ENCODE measurements at places on chromosomes 5 and 9.

DNA sequence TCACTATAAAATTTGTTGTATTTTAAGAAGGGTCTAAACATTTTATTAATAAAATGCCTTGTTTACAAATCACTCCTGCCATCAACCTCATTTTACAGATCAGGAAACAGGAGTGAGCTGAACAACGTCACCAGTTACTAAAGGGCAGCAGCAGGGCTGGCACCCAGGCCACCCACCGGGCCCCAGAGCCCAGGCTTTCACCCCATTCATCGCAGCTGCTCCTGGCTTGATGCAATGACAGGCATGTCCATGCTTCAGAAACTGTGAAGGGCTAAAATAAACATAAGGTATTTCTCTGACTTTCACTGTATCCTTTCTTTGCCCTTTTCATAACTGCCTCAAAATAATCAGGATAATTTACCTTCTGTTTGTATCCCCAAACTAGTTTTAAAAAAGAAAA lies 18.1 kb downstream of the MED27 start:
- DNase-seq: no peak

GRCh38 chr5:135234242-135234641 lies 164.8 kb downstream of the MACROH2A1 start:
- no peak for DNase-seq

- no peak for DNase-seq
These were observed 36.6 kb downstream of the DMRT3 start for GRCh38 chr9:1013021-1013420.

GRCh38 chr5:156529892-156530291 lies 202.9 kb downstream of the SGCD start:
- no peak for DNase-seq

DNA sequence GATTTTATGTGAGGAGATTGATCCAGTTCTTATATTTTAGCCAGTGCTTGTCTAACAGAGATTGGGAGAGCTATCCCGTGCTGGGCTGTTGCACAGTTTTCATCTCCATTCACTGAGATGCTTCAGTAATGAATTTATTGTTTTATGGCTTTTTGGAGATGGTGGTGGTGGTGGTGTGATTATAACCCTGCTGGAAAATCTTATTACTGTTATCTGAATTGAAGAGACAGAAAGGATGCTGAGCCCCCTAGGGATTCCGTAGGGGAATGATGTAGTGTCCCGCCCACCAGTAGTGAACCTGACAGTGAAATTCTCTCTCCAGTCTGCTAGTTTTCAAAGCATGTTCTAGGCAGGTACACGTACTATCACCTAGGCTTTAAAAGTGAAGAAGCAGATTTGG lies 1.9 kb downstream of the RAI14 start:
- no peak for DNase-seq

DNA sequence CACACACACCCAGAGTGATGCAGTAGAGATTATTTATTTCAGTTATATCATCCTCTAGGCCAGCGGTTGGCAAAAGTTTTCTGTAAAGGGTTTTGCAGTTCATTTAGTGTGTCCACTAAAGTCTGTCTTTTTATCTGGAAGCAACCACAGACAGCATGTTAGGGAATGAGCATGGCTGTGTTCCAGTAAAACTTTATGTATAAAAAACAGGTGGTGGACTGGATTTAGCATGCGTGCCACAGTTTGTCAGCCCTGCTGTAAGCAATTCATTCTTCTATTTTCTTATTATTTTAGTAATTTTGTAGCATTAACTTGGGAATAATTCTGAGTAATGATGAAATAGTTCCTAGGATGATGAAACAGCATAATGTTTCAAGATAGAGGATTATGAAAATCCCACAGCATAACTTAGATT lies 51.7 kb downstream of the CCNH start:
- DNase-seq: no peak

GRCh38 chr5:154713615-154714125 lies 41.5 kb upstream of the LARP1 start:
- no peak for DNase-seq

- no peak for DNase-seq
These were observed 49.6 kb downstream of the DOCK8 start for GRCh38 chr9:264231-264630.

- DNase-seq: no peak
These were observed 13.3 kb downstream of the SHC3 start for GRCh38 chr9:89165341-89165740.

GRCh38 chr5:1804001-1804690 lies 2.9 kb downstream of the NDUFS6 start:
- DNase-seq: no peak

DNA sequence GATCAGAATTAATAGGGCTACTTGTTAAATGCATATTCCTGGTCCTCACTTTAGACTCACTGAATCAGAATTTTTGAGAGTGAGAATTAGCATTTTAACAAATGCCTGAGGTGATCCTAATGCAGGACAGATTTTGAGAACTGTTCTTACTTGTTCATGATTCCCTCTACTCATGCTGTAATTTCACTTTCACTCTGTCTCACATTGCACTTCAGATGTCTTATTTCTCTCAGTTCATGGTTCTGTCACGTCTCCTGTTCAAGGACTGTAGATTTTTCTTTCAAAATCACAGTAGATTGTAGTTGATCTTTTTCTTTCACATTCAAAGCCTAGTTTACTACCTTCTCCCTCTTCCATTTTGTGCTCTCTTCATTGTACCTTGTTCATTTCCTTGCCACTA lies 54.3 kb downstream of the ADGRV1 start:
- no peak for DNase-seq

DNA sequence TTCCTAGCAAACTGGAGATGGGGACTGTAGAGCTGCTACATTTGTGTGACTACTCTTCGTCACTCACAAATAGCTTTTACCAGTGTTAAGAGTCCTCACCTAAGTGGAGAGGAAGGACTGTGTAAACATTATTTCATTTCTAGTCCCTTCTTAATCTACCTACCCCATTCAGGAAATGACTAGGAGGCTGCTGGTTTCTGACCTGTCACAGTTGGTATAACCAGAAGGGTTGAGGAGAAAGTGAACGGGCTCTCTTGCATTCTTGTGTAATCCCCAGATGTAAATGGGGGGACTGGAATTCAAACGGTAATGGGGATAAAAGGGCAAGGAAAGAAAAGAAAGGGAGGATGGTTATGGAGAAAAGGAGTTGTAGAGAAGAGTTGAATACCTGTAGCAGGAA lies 35.4 kb upstream of the BNIP1 start:
- DNase-seq: no peak

- peak; percentile 88 for DNase-seq
These were observed at the start of gene PLPPR1 for GRCh38 chr9:101028346-101029314. Gene PLPPR1 (plus strand): TSS chr9:101028727.

DNA sequence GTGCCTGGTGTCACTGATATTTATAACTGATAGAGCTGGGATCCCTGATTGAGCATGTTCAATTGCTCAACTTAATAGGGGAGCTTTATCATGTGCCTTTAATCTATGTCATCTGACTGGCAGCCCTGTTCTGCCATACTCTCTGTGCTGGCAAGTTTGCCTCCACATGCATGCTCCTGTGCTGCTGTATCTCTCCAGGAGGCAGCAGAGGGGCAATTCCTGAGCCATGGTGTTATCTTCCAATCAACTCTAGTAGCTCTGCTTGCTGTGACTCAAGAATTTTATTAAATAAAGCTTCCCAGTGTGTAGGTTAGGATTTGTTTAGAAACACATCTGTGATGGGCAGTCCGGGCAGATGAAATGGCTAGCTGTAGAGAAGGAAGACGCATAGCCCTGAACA lies 642.0 kb downstream of the KIF4B start:
- DNase-seq: no peak

DNA sequence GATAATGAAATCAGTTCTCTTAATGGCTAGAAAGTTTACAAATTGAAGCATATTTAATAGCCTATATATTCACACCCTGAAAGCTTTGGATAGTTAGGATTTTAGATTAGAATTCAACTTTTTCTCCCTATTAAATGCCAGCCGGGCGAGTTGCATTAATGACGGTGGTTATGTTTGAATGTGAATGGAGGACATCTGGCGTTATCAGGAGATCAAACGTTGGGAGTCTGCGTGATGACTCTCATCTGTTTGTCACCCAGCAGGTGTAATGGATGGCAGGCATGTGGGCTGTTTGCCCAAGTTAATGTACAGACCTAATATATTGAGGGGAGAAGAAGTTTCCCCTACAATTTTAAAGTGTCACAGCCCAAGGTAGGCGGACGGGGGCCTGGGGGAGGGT lies 1227.7 kb upstream of the WWC1 start:
- DNase-seq: no peak

DNA sequence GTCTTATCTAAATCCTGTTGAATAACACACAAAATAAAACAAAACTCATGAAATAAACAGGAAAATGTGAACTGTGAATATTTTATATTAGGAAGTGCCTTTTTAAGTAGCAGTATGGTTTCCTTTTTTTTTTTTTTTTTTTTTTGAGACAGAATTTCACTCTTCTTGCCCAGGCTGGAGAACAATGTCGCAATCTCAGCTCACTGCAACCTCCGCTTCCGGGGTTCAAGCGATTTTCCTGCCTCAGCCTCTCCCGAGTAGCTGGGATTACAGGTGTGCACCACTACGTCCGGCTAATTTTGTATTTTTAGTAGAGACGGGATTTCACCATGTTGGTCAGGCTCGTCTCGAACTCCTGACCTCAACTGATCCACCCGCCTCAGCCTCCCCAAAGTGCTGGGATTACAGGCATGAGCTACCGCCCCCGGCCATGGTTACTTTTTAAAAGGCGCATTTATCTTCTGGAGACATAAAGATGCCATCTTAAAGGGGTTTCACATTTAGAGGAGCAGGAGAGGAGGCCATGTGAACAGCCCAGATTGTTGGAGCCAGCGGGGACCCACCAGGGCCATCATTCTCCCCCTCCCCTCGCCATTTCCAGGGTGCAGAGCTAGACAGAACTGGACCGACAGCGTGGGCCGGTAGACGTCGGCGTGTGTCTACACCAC lies 64.1 kb downstream of the ROR2 start:
- no peak for DNase-seq

DNA sequence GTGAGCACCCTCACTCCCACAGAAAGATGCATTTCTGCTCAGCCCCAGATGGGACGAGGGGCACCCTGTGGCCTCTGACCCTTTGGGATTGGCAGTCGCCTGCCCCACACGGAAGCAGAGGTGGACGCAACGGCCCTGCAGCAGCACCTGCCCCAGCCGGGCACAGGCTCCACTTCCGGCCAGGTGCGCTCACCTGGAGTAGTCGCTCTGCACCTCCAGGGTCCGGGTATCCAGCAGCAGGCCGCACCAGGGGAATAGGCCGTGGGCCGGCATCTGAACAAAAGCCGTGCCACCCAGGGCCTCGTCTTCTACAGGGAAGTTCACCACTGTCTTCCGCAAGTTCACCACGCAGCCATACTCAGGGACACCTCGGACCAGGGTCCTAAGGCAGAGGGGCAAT lies 30.7 kb downstream of the TERT start:
- DNase-seq: no peak

DNA sequence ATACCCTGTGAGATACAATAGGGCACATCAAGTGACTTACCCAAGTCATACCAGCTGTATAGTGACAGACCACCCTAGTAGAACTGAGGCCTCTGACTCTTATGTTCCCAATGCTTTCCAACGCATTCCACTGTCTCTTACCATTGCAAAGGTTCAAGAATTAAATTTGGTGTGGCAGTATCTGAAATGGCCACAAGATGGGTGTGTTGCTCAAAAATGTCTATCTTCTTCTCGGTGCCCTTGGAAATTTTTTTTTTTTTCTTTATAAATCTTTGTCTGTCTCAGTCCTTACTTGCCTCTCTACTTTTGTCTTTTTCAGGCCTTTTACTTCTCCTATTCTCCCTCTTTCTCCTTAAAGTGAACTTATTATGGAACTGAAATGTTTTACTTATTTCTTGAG lies 48.4 kb downstream of the GPR21 start:
- no peak for DNase-seq

DNA sequence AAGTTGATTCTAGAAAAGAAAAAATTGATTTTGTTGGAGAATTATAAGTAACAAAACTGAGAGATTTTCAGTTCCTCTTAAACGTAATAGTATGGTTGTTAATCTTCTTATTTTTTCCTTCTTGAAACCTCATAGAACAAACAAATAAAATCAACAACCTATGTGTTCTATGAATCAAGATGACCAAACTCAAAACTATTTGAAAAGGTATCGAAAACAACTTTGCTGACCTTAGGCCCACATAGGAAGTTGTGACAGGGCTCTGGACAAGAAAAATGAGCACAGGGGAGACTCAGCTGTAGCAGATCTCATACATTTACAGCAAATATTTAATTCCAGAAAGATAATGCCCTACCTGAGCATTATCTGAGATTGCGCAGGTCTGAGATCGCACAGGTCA lies 169.4 kb upstream of the CCNH start:
- no peak for DNase-seq

- no peak for DNase-seq
These were observed 18.1 kb downstream of the GCNT4 start for GRCh38 chr5:75034137-75034739.

GRCh38 chr5:150584556-150585335 lies 55.7 kb upstream of the SYNPO start:
- no peak for DNase-seq

DNA sequence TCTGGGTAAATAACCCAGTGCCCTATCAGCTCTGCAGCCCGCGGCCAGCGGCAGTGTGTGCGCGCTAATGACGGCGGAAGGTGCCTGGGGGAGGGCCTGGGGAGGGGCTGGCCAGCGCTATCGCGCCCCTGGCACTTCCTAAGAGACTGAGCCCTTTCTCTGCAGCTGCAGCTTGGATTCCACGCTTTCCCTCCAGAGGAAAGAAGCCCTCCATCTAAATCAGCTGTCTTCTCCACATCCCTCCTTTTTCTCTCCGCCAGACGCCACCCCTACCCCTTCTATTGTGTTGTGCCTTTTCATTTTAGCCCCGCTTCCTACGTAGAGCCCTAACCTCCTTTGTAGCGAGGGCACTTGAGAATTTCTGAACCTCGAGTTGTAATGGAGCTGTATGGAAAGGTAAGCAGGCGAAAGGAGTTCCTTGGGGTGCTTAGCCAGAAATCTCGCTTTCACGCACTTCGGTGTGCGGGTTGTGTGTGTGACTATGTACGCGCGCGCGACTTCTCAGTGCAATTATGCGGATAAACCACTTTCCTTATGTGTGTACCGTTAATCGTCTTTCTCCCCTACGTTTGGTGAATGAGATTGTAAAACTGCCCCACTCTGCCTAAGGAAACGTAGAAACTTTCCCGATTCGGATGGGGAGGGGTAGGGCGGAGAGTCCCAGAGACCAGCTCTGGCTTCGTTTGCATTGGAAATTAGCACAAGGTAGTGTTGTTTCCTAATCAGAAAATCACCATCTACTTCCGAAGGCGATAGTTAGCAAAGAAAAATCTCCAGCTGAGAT lies 664 bp upstream of the RAB3C start:
- peak; percentile 56 for DNase-seq

- DNase-seq: no peak
These were observed 2.2 kb upstream of the ERAP1 start for GRCh38 chr5:96809921-96810320.

GRCh38 chr9:131048332-131048731 lies 39.4 kb downstream of the LAMC3 start:
- DNase-seq: no peak

DNA sequence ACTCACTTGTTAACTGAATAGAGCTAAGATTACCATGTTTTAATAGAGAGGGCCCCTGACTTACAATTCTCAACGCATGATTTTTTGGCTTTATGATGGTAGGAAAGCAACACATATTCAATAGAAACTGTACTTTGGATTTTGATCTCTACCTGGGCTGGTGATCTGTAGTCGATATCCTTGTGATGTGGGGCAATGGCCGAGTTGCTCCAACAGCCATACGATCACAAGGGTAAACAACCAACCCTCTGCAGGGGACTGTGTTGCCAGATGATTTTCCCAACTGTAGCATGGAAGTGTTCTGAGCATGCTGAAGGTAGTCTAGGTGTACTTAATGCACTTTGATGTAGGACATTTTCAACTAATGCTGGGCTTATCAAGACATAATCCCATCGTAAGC lies 36.5 kb downstream of the NSUN2 start:
- no peak for DNase-seq
